ENCODE measurements at places on chromosomes 5 and 9.

DNA sequence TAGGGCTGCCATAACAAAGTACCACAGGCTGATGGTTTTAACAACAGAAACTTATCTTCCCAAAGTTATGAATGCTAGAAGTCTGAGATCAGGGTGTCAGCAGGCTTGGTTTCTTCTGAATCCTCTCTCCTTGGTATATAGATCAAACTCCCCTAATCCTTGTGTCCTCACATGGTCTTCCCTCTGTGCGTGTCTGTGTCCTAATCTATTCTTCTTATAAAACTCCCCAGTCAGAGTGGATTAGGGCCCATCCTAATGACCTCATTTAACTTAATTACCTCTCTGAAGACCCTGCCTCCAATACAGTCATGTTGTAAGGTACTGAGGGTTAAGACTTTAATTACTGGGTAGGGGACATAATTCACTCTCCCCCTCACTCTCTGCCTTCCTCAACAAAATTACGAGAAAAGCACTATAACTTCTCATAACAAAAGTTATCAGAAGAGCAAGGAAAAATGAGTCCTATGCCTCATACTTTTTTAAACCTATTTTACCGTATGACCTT lies 68.6 kb downstream of the DPYSL3 start:
- DNase-seq: no peak

- no peak for DNase-seq
Observed at GRCh38 chr9:16023446-16023845, 470.6 kb downstream of the CCDC171 start.

DNA sequence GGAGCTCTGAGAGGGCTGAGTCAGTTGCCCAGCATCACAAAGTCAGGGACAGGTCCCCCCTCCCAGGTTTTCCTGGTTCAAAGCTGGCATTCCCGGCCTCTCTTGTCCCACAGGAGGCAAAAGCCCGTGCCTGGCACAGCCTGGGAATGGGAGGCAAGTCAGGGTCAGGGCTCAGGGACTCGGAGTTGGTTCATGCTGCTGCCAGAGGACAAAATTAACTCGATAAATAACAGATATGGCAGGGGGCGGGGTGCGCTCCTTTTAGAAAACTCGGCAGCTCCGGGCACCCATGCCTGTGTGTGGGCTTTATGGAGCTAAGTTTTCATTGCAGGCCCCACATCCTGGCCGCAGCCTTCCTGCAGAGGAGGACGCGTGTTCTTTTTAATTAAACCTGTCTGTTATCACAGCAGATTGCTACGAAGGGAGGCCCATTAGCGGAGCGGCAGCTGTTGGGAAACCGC lies 62.8 kb upstream of the LMX1B start:
- DNase-seq: no peak

GRCh38 chr9:214648-215493 lies at the start of gene DOCK8:
Gene DOCK8, plus strand, starts transcription at chr9:214865. Its CDS starts 112 bp downstream, at chr9:214977.
- peak; percentile 49 for DNase-seq

DNA sequence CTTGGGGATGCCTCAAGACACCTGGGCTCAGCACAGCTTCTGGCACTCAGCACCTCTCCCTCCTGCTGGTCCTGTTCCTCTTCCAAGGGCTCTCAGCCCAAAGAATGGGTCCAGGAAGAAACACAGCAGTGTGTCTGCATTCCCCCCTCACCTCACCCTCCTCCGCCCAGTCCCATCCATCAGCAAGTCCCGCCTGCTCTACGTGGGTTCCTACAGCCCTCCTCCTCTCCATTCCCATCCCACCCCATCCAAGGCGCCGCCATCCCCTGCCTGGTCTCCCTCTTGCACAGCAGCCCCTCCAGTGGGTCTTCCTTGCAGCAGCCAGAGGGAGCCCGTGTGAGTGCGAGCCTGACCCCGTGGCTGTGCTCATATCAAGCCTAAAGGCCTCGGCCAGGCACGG lies 52.3 kb upstream of the RPL26L1 start:
- no peak for DNase-seq

DNA sequence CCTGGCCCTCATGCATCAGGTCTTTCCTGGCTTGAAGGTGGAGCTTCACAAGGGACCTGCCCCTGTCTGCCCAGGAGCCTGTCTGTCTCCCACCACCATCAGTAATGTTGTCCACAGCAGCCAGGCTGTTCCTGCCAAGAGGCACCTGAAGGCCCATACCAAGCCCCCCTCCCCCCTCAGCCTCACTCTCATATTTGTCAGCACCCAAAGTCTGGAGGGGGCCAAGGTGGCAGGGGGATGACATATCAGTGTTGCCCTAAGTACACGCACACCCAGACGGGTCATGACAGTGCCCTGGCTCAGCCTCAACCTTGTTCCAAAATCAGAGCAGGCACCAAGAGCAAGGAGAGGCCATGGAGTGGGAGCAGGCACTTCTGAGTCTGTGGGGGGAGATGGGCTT lies 27.2 kb upstream of the CYLC2 start:
- DNase-seq: no peak

DNA sequence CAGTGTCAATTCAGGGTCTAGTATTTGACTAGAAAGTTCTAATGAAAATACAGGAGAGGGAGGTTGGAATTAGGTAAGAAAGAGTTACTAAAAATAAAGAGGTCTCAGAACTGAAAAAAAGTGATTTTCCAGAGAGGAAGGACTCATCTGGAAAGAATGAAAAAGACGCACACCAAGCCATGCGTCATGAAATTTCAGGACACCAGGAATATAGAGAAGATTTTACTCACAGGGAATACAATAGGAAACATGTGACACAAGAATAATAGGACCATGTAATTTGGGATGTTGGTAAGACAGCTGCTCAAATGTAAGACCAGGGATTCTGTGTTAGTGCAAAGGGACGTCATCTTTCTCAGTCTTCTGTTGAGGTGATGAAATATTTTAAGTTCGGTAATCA lies 224.7 kb downstream of the GDNF start:
- no peak for DNase-seq

GRCh38 chr5:31717561-31717960 lies 78.6 kb downstream of the PDZD2 start:
- no peak for DNase-seq

DNA sequence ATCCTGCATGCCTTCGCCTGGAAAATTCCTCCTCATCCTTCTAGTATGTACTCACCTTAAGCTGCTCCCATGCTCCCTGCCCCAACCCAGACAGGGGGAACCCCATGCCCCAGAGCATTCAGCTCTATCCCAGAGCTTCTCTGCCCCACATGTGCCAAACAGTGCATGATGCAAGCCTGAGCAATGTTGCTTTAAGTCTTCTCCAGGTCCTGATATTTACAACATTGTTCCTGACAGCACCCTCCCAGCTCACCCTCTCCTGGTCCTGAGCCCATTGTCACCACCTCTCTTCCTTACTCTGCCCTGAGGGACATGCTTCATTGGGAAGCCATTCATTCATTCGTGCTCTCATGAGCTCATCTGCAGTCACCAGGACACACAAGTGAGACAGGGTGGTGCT lies 23.4 kb upstream of the BARX1 start:
- DNase-seq: no peak

DNA sequence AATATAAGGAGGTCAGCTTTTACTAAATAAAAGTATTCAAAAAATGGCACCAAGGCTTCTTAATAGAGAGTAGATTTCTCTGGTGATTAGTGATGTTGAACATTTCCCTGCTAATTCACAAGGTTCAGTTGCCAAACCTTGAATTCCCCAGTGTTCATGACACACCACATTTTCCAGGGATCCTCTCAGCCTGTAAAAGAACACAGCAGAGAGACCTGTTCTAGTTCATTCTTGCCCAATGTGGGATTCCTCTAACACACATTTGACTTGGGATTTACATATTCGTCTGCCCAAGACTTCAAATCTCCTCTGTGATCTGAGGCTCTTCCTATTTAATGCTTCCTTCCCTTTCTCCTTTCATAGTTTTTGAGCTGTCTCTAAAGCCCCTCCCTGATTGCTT lies 273.2 kb upstream of the CDH9 start:
- no peak for DNase-seq

DNA sequence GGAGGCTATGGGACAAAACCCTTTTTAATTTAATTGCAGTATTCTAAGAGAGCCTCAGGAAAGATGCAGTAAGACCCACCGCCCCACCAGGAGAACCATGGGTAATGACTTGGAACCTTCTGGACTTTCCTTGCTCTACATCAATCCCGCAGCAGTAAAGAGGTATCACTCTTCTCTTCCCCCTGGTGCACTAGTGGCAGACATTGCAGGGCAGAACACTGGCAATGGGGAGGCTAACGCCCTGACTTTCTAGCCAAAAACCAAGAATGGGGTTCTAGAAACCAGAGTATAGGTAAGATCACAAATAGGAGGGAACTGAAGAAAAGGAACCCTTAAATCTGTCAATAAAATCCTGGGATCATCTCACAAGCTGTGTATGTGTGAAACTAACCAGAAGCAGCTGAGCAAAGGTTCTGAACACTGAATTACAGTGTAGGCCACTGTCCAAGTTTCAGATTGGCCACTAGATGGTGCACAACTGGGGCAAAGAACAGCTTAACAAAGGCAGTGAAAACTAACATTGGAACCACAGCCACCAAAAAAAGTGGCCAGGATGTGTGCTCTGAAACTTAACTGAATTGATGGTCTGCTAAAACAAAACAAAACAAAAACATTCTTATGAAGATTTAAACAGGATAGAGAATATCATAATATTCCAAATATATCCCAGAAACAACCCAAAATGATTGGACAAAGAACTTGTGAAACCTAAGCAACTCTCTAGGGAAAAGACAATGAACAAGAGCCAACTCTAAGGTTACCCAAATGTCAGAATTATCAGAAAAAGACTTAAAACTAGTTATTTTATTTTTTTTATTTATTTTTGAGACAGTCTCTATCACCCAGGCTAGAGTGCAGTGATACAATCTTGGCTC lies 6.6 kb upstream of the FAM151B start:
- DNase-seq: peak; percentile 9

DNA sequence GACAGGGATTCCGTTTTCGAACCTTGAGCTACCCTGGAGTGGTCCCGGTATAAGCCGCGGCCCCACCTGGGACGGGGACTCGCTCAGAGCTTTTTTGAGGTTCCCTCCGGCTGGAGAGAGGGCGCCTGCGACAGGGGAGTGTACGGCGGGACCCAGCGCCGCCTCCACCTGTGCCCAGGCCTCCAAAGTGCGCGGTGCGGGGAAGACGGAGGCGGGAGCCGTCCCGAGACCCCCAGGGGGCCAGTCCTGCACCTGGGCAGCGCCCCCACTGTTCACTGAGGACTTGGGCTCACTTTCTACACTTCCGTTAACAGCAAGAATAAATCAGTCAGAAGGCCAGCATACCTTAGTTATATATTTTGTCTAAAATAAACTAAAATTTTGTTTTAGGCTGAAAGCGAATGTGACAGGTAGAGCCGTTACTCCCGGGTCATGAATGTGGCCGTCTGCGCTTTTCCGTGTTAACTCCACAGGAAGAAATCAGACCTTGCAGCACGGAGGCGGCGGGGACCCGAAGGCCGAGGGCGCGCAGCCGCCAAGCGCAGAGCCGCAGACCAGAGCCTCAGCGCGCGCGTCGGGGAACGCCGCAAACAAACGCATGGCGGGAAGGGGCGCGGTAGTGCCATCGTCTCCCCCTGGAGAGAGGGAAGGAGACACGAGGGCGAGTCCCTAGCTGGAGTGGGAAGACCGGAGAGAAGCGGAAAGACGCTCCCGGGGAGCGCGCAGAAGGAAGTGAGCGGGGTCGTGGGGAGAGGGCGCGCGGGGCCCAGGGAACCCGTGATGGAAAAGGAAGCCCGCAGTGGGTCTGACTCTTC lies 14.1 kb downstream of the TRIM7 start:
- no peak for DNase-seq

GRCh38 chr5:167307042-167307441 lies 984.4 kb upstream of the WWC1 start:
- DNase-seq: no peak

- DNase-seq: no peak
Observed at GRCh38 chr9:138053321-138053868, 175.8 kb downstream of the CACNA1B start.

DNA sequence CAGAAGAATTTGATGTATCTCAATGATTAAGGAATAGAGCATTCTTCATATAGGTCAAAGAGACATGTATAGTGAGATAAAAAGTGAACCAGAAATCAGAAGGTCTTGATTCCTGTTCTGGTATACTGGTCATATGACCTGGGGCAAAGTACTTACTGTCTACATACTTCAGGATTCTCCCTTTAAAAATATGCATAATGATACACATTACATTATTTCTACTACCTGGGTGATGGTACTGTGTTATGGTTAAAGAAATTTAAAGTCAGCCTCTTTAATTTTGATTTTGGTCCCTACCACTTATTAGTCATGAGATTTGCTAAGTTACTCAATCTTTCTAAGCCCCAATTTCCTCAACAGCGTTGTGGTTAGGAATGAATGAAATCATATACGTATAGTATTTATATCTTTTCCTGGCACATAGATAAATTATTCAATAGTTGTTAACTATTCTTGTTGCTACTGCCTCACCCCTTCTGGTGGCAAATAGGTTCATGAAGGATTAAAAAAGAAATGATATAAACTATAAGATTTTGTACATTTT lies 984.1 kb downstream of the TLE4 start:
- DNase-seq: no peak

DNA sequence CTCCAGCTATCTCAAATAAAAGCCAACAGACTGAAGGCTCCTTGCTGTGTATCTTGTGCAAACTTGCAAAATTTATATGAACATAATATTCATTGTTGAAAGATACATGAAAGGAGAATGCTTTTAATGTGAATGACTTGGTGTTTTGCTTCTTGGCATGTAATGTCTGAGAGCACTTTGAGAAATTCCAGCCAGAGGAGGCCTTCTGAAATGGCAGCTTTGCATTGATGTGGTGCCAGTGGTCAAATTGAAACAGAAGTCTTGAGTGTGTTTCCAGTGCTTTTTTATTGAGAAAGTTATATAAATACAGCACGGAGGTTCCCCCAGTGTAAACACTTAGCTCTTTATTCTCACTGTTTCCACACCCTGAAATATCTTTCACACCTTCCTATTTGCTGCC lies 182.1 kb downstream of the ADCY2 start:
- DNase-seq: no peak

DNA sequence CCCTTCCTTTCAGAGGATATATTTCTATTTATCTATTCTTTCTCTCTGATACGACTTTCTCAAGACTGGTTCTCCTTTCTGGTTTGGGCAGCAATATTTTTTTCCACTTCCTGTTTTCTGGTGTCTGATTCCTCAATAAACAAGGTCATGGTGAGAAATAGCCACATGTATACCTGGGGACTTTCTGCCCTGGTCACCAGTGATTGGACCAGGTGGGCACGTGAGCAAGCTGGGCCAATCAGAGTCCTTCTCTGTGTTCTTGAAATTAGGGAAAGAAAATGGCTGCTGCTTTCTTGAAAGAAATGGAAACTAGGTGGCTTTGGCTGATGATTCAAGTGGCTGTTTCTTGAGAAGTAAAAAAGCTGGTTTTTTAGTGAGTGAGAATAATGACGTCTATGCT lies 18.4 kb upstream of the GSN start:
- no peak for DNase-seq

- no peak for DNase-seq
Observed at GRCh38 chr9:69081261-69081660, 45.7 kb downstream of the FXN start.
